ENCODE measurements at places on chromosomes 3 and 15. TPM values are rescaled to one million over a fixed set of nuclear protein-coding genes. Genes with fewer than 3 reads are reported as not detected.

DNA sequence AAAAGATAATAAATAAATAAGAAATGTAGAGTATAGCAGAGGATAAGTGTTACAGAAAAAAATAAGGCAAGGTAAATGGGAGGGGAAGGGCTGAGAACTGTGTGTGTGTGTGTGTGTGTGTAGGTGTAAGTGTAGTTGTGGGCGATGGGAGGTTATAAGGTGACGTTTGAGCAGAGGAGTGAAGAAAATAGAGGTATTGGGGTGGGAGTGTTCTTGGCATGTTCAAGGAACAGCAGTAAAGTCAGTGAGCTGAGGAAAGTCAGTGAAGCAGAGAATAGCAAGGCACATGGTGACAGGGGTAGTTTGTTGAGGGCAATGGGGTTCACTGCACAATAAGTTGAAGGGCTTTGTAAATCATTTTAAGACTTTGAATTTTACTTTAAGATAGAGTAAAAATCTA is 30.9 kb upstream of the ZNF148 start:
- DNase-seq, result no peak
- no peaks in the 10 kb centered on the region for H3K27me3 ChIP-seq
- no peak overlapping the region for H3K27ac ChIP-seq

GRCh38 chr15:41790756-41791546 is 16.7 kb downstream of the MAPKBP1 start:
- peaks cover 33% of the 10 kb centered on the region for H3K4me1 ChIP-seq
- no peak for DNase-seq
- no peaks in the 10 kb centered on the region for H3K36me3 ChIP-seq
- no peak overlapping the region for H3K4me3 ChIP-seq
- peaks cover 2% of the 10 kb centered on the region for H3K27me3 ChIP-seq

- DNase-seq, result no peak
- no peak overlapping the region for H3K4me3 ChIP-seq
- H3K27ac ChIP-seq, result no peak overlapping the region
- no peaks in the 10 kb centered on the region for H3K27me3 ChIP-seq
- no peaks in the 10 kb centered on the region for H3K36me3 ChIP-seq
- H3K4me1 ChIP-seq, result no peaks in the 10 kb centered on the region
Measured at GRCh38 chr3:159637883-159638542, 350.6 kb upstream of the IL12A start.

GRCh38 chr3:160948273-160948672 is 156.9 kb downstream of the B3GALNT1 start:
- no peak overlapping the region for H3K27ac ChIP-seq
- DNase-seq, result no peak
- no peaks in the 10 kb centered on the region for H3K27me3 ChIP-seq
- no peaks in the 10 kb centered on the region for H3K36me3 ChIP-seq
- H3K4me1 ChIP-seq, result peaks cover 23% of the 10 kb centered on the region

- peaks cover 3% of the 10 kb centered on the region for H3K4me1 ChIP-seq
- H3K27ac ChIP-seq, result no peak overlapping the region
- no peaks in the 10 kb centered on the region for H3K36me3 ChIP-seq
- no peaks in the 10 kb centered on the region for H3K27me3 ChIP-seq
- H3K4me3 ChIP-seq, result no peak overlapping the region
- DNase-seq, result no peak
Measured at GRCh38 chr3:105944721-105945120, 75.9 kb upstream of the CBLB start.

GRCh38 chr3:54717506-54717905 is 210.4 kb downstream of the LRTM1 start:
- no peaks in the 10 kb centered on the region for H3K4me1 ChIP-seq
- H3K27me3 ChIP-seq, result no peaks in the 10 kb centered on the region
- H3K27ac ChIP-seq, result no peak overlapping the region
- no peaks in the 10 kb centered on the region for H3K36me3 ChIP-seq
- no peak overlapping the region for H3K4me3 ChIP-seq
- no peak for DNase-seq

DNA sequence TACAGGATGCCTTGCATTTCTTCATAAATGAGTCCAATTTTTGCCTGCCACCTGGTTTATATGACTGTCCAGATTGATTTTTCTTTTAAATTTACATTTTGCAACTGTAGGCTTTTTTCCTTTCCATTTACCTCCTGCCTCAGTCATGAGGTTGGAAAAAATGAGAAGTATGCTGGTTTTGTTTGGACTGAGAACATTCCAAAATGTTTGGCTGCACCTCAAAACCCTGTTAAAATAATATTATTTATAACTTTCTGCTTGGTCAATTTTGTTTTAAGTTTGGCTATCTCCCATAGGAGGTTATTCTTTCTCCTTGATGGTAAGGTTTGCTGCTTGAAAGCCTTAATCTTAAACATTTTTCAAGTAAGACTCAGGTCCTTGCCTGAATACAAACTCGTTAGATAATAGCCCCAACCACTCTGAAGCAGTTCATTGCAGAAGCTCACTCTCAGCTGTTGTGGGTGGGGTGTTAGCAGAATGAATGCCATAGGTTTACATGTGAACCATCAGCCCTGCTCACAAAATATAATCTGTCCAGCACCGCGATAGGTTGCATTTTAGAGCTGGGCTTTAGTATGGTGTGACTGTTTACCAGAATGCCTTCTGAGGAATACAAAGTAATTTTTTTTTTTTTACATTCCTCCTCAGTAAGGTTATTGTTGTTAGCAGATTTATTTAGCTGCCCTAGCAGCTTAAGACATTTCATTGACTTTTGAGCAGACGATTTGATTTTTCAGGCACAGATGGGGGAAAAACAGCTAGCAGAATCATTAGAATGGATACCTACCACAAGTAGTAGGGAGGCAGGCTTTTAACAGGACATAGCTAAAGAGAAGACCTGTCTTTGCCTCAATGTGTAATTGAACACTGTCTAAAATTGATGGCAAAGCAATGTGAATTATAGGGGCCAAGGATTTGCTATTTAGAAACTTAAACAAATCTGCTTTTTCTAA is 630.8 kb upstream of the KCNMB2 start:
- H3K36me3 ChIP-seq, result peaks cover under 1% of the 10 kb centered on the region
- peaks cover 12% of the 10 kb centered on the region for H3K4me1 ChIP-seq
- H3K4me3 ChIP-seq, result peak overlapping the region; percentile 18
- no peaks in the 10 kb centered on the region for H3K27me3 ChIP-seq

- no peaks in the 10 kb centered on the region for H3K36me3 ChIP-seq
- no peak for DNase-seq
- H3K4me3 ChIP-seq, result no peak overlapping the region
- peaks cover under 1% of the 10 kb centered on the region for H3K4me1 ChIP-seq
Measured at GRCh38 chr15:33188641-33189257, 5.8 kb downstream of the FMN1 start.

DNA sequence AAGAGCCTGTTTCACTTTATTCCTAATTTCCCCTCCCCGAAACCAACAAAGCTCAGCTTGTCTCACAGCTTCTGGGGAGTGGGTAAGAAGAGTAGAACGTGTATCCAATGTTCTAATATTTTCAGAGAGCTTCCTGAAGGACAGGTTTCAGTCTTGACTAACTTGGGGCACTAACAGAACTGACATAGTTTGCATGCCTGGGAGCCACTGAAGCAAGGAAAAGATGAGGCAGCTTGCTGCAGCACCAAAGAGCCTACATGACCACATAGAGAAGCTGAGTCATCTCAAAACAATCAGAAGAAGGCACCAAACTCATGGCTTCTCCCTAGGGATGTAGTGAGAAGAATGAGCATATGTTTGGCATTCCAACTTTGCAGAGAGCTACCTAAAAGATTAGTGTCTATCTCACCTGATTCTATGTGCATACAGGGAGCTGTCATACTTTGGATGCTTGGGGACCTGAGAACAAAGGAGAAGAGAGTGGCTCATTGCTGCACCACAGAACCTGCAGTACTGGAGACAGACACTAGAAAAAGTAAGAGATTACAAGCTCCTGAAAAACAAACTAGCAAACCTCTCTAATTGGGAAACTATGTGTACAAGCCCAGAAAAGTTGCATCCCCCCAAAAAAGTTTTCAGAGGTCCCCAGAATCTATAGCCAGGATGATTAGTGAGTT is 86.9 kb downstream of the DCLK3 start:
- H3K27me3 ChIP-seq, result peaks cover 5% of the 10 kb centered on the region
- H3K4me3 ChIP-seq, result no peak overlapping the region
- DNase-seq, result no peak
- H3K4me1 ChIP-seq, result no peaks in the 10 kb centered on the region
- H3K27ac ChIP-seq, result no peak overlapping the region

- peaks cover 9% of the 10 kb centered on the region for H3K4me1 ChIP-seq
- DNase-seq, result no peak
- no peaks in the 10 kb centered on the region for H3K27me3 ChIP-seq
- no peak overlapping the region for H3K4me3 ChIP-seq
- no peaks in the 10 kb centered on the region for H3K36me3 ChIP-seq
- no peak overlapping the region for H3K27ac ChIP-seq
Measured at GRCh38 chr15:70323111-70323851, 225.6 kb upstream of the TLE3 start.

GRCh38 chr3:165462636-165463334 is 266.6 kb upstream of the SLITRK3 start:
- no peak overlapping the region for H3K4me3 ChIP-seq
- H3K36me3 ChIP-seq, result no peaks in the 10 kb centered on the region
- no peaks in the 10 kb centered on the region for H3K27me3 ChIP-seq
- H3K27ac ChIP-seq, result no peak overlapping the region

DNA sequence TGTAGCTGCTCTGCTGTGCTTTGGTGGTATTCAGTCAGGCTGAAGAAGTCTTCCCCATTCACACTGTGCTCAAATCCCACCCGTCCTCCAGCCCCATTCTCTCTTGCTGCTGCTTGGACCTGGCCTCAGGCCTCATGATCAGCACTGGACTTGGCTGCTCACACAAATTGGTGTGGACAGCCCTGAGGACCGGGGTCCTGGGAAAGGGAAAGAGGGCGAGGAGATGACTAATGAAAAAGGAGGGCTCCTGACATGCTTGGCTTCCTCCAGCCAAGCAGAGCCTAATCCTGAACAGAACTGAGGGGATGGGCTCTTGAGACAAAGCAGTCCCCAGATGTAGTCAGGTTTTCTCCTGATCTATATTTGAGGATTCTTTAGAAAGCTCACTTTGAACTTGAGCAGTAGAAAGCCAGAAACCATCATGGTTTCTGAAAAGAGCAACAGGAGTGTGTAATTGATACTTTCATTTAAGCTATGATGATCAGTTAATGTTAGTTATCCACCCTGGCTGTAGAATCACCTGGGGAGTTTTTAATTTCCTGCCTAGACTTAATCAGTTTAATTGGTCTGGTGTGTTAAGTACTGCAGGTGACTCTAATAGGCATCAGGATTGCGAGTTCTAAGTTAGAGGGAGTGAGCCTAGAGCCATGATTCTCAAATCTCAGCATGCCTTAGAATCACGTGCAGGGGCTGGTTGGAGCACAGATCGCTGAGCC is 79.4 kb upstream of the THBS1 start:
- no peak overlapping the region for H3K4me3 ChIP-seq
- H3K36me3 ChIP-seq, result no peaks in the 10 kb centered on the region
- DNase-seq, result no peak

GRCh38 chr15:66670762-66671580 is 31.1 kb upstream of the SMAD6 start:
- H3K27me3 ChIP-seq, result peaks cover 7% of the 10 kb centered on the region
- no peak overlapping the region for H3K27ac ChIP-seq
- H3K4me3 ChIP-seq, result no peak overlapping the region
- no peaks in the 10 kb centered on the region for H3K4me1 ChIP-seq
- H3K36me3 ChIP-seq, result peaks cover 5% of the 10 kb centered on the region

DNA sequence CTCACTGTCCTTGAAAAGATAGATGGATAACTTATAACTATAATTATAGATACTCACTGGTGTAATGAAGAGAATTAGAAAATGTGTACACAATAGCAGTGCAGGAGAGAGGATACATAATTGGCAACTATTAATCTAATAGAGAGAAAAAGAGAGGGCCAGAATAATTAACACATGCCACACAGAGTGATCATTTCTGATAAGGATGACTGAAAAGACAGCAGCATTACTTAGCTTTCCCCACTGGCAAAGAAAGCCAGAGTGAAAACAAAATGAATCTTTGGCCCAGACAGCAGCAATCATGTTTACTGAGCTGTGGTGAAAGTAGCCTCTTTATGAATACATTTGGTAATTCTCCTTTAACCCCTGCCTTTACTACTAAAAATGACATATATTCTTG is 493.3 kb upstream of the ROBO1 start:
- H3K4me3 ChIP-seq, result no peak overlapping the region
- no peaks in the 10 kb centered on the region for H3K27me3 ChIP-seq
- no peaks in the 10 kb centered on the region for H3K4me1 ChIP-seq
- H3K27ac ChIP-seq, result no peak overlapping the region

- peaks cover 3% of the 10 kb centered on the region for H3K27me3 ChIP-seq
- no peak overlapping the region for H3K27ac ChIP-seq
- H3K4me1 ChIP-seq, result peaks cover 14% of the 10 kb centered on the region
- H3K36me3 ChIP-seq, result no peaks in the 10 kb centered on the region
- no peak for DNase-seq
Measured at GRCh38 chr15:40450047-40450446, 9.3 kb downstream of the BAHD1 start.

DNA sequence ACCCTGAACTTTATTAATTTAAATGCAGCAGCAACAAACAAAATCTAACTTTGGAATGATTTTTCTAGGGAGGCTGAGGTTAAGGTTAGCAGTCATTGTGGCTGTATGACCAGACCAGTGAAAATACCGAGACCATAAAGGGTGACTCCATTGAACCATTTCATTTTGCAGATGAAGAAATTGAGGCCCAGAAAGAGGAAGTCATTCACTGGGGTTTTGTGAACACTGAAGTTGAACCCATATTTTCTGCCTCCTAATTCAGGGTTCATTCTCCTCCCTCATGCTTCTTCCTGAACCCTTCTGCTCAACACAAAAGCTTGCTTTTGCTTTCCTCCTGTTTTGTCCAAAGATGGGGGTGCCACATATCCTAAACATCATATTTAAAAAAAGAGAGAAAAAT is 65.8 kb upstream of the PLCL2 start:
- peaks cover 3% of the 10 kb centered on the region for H3K4me1 ChIP-seq
- H3K27ac ChIP-seq, result no peak overlapping the region
- no peak for DNase-seq
- H3K27me3 ChIP-seq, result peaks cover 5% of the 10 kb centered on the region

DNA sequence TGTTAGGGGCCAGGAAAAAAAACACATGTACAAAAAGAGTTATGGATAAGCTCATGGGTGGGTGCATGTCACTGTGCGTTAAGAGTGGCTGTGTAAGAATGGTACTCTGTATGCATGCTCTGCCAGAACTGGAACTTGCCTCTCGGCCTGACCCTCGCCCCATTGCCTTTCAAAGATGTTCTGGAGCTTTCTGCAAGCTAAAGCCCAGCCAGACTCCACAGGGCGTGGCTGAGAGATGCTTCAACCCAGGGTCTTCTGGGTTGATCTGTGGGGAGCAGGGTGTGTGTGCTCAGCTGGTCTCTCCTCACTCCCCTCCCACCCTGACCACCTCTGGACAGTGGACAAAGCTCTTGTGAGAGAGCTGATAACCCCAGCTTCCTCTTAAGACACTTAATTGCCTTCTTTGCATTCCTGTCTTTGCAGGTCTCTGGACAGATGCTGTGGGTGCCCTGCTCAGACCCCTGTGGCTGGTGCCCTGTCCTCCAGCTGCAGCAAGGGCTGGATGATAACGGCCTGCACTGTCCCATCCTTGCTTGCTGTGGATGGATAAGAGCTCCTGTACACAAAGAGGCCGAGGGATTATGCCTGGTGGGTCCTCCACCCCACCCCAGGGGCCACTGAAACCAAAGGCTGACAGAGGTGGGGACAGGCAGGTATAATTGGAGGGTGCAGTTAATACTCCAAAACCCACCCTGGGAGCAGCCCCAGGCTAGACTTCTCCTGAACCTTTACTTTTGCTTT is 28.7 kb downstream of the ALDH1L1 start:
- no peak overlapping the region for H3K27ac ChIP-seq
- peaks cover 3% of the 10 kb centered on the region for H3K27me3 ChIP-seq
- DNase-seq, result no peak
- no peak overlapping the region for H3K4me3 ChIP-seq

The SUCNR1 gene
- not detected for total RNA-seq

The FBN1 gene
- total RNA-seq, result 12.6 TPM

The GRK7 gene
- total RNA-seq, result not detected

The PRICKLE2 gene
- 18.9 TPM for total RNA-seq

The LMAN1L gene
- total RNA-seq, result not detected

The CCDC9B gene
- 0.49 TPM for total RNA-seq

Measured in glutamatergic neuron (in vitro differentiated cells).